Activated T-helper 1 cell treated with Interleukin-2 at 50 U/mL for 16 hours (primary cell): ENCODE measurements at places on chromosomes 13 and 19.

DNA sequence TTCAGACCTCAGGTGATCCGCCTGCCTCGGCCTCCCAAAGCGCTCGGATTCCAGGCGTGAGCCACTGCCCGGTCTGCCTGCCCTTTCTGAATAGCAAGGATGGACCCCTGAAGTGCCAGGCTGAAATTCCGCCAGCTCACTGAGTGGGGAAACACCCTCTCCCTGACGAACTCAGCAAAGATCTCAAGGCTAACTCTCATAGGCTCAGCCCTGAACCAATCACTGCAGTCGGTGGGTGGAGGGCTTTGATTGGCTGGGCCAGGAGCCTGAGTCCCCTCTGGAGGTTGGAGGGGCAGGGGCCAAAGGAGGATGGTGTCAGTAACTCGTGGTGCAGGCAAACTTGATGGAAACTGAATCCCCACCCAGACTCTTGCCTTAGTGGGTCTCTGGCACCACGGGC, 11.2 kb upstream of the COMP start:
- DNase-seq, result no peak

DNA sequence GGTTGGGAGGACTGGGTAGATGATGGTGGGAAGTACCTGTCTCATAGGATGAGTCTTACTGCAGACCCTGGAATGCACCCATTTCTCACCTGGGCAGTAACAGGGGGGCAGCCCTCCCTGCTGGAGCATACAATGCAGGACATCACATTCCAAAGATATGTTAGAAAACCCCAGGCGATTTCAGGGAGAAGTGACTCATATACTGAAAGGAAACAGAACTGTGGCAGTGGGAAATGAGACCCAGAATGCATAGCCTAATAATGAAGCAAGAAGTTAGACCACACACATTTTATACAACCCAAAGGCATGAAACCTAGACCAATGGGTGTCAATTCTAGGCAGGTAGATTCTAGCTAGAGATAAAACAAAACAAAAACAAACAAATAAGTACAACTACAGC, 402.7 kb downstream of the IRS2 start:
- no peak for DNase-seq

DNA sequence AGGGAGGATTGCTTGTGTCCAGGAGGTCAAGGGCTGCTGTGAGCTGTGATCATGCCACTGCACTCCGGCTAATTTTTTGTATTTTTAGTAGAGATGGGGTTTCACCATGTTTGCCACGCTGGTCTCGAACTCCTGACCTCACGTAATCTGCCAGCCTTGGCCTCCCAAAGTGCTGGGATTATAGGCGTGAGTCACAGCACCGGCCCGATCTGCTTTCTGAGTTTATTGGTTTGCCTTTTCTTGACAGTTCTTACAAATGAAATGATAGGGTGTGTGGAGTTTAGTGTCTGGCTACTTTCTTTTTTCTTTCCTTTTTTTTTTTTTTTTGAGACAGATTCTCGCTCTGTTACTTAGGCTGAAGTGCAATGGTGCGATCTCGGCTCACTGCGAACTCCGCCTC, 848 bp downstream of the C19orf44 start:
- DNase-seq, result no peak

DNA sequence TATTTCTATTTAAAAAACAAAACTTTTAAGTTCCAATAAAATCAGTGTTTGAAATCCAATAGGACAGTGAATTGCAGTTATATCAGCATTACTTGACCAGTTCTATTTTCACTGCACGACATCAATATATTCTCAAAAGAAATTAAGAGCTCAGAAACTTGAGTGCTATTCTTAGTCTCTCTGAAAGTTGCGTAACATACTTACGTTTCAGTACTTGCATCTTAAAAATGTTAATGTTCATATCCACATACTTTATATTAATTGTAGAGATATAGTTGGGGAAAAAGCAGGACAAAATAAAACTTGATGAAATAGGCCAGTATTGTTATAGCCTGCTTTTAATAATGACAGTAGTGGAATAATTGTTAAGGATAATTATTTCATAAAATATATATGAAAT, 720.5 kb upstream of the PCDH9 start:
- no peak for DNase-seq

GRCh38 chr19:17719730-17720400, 585 bp downstream of the MAP1S start:
- DNase-seq, result no peak

- no peak for DNase-seq
Measured at GRCh38 chr19:56699552-56699951, 28.0 kb upstream of the ZNF835 start.

DNA sequence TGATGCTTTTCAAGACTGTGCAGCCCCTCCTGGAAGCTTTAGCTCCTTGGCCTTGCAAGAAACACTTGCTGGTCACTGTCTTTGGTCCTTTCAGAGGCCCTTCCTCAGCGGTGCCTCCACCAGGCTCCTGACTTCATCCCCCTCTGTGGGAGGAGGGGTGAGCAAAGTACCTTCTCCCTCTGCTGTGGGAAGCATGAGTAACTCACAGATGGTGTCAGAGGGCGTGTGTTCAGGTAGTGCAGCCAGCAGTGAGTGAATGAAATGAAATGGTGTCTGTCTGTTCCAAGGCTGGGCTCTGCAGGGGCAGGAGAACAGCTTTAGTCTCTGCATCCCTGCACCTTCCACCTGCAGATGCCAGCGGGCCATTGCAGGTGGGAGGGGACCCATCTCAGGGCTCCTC, 102.9 kb downstream of the SHISA2 start:
- no peak for DNase-seq

DNA sequence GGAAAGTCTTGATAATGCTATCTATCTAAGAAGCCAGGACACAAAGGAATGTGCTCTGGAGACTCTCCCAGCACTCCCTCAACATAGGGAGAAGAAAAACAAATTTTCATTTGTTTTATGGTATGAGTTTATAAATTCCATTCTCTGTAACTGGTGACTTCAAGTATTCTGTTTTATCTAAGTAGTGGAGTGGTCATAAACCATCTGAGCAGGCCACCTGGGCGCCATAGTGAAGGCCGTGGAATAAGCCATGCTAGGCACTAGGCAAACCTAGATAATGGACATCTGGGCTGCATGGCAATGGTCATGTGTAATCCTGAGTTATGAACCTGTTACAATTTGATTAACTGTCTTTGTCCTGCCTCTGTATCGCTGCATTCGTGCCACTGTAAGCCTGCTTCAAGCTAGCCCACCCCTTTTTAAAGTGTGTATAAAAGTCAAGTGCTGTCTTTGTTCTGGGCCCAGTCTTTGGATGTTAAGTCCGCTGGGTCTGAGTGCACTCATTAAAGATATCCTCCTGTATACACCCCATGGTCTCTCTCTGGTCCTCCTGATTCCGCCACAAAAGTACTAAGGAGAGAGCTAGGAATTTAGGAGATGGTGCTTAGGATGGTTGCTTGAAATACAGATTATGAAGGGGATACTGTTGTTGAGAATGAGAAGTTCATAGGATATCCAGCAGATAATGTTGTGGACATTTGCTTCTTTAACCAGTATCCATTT, 13.2 kb downstream of the GTF2F2 start:
- DNase-seq, result no peak

DNA sequence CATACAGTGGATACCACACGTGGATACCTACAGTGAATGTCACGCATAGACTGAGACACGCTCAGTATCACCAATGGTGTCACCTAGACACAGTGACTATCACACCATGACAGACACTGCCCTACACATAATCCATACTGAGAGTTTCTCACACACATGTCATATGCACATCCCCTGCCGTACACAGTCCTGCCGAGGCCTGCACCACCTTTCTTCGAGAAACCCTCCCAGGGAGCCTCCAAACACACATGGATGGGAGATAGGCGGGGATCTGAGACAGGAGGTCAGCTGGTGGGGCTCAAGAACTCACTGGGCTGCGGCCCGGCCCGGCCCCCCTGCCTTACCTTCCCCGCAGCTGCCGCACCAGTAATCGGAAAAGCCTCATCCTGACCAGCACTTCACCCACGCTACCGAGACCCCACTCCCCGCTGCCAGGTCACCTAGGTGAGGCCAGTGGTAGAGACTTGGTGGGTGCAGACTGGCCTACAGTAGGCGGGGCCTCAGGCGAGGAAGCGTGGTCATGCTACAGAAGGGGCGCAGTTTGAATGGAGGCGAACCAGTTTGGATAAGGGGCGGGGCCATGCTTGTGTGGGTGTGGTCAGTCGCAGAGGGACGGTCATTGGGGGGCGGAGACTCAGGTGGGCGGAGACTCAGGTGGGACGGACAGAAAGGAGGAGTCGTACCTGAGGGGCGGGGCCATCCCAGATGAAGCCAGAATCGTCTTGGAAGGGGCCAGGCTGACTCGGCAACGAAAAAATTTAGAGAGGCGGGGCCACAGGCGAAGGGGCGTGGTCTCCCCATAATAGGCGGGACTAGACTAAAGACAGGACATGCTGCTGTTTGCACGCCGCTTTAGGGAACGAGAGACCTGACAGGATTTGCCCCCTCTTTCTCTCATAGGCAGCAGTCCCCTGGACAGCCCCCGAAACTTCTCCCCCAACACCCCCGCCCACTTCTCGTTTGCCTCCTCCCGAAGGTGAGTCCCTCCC, 2.1 kb downstream of the MAST1 start:
- DNase-seq, result no peak

GRCh38 chr19:49567861-49568441, 12.4 kb downstream of the NOSIP start:
- DNase-seq, result peak; percentile 57

GRCh38 chr19:19405971-19406877, 749 bp downstream of the GATAD2A start:
- peak; percentile 36 for DNase-seq

- DNase-seq, result no peak
Measured at GRCh38 chr13:113239986-113240385, 30.6 kb downstream of the CUL4A start.

- no peak for DNase-seq
Measured at GRCh38 chr13:49540552-49540951, 44.8 kb downstream of the PHF11 start.

DNA sequence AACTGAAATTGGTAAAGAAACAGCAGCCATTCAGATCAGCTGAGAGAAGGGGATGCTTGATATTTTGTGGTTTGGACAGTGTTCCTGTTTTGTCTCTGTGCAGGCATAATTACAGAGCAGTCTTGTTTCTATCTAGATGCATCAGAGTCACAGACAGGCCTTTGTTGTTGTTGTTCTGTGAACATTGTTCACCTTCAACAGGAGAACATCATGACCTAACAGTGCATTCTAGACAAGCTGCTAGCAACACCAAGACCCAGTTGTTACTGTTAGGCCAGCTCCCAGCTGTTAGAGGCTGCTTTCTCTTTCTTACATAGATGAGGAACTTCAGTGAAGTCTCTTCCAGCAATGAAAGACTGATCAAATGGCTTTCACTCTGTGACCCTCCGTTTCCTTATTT, 8.5 kb upstream of the LSR start:
- DNase-seq, result no peak

- DNase-seq, result no peak
Measured at GRCh38 chr19:4345342-4346019, 2.1 kb downstream of the MPND start.

DNA sequence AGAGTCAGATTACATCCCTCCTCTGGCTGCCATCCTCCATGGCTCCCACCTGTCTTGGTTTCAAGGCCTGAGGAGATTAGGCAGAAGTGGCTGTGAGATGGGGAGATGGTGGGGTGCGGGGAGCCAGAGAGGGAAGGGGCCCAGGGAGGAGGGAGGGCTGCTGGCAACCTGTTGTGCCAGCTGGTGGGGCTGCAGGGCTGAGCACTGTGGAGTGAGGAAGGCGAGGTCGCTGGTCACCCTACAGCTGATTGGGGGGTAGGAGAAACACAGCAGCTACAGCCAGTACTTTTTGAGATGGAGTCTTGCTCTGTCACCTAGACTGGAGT, 48.3 kb downstream of the CD320 start:
- no peak for DNase-seq

DNA sequence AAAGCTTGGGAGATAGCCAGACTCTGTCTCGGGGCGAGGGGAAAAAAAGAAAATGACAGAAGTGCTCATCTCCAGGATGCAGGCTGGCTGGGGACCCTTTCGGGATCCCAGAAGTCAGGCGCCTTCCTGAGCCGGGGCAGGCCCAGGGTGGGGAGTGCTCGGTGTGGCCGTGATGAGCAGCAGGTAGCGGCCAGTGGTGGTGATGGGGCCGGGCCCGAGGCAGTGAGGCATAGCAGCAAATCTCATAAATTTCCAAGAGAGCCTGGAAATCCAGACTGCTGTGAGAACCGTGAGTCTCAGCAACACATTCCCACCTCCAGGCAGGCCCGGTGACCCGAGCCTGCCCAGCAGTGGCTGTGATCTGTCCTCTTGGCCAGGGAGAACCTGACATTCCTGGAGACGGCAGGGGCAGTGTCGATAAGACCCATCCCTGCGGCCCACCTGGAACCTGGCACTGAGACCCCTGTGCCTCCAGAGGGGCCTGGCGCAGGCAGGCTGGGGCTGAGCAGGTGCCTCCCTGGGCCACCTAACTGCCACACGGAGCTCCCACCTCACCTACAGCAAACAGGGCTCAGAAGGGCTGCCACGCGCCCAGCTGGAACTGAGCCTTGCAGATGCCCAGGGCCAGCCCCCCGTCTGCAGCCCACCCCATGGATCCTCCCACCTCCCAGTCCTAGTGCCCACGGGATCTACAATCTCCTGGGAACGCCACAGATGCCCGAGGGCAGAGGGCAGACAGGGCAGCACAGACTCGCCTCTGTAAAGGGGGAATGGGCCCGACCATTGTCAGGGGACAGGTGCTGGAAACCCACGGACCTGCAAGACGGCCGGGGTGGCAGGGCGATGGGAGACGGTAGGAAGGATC, 23.4 kb downstream of the IZUMO4 start:
- no peak for DNase-seq

DNA sequence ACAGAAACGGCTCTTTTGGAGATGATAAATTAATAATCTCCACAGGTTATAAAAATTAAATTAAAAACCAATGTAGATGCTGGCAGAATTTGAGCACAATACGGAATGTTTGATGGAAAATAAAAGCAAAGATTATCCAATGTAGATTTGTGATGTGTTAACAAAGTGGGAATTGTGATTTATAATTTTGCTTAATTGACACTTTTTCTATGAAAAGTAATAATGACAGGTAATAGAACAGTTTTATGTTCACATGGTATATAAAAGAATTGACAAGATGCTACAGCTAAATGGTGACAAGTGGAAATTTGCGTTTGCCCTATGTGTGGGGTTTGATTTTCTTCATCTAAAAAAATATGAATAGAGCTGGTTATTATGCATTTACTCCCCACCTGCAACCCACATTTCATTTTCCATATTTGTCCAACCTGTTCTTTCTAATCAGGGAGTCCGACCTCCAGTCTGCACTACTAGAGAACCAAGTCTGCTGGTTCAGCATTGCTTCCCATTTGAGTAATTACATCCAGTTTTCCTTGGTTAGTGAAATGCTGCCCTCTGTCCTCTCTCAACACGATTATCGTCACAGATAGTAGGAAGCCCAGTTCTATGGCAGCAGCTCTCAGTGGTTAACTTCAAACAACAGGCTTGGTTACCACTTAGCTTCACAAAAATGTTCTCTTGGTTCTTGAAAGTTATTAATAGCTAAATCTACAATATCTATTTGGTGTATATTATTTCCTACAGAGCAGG, 61.4 kb upstream of the SLITRK1 start:
- DNase-seq, result no peak

DNA sequence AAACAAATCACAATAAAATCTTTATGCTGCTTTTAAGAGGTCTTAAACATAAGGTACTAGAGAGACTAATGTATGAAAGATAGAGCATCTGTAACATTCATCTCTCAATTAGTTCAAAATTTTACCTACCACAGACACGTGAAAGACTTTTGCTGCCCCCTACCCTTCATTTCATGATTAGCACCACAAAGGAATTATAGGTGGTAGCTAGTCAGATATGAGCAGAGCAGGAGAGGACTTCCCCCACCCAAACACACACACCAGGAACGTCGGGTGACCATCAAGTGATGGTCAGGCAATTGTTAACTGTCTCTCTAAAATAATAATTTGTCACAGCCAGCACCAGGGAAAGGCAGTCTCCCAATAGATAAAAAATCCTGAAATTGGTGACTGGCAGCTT, 1531.7 kb upstream of the SPRY2 start:
- DNase-seq, result no peak
